Muscle of arm (tissue), 14 donors: ENCODE measurements at places on chromosomes 1 and 21.

GRCh38 chr1:28552758-28553663 lies at the start of gene TRNAU1AP:
Gene TRNAU1AP (plus strand): TSS chr1:28553085. CDS start chr1:28553111, 26 bp downstream.
- DNase-seq: peak; percentile 97

- peak; percentile 54 for DNase-seq
Measured at GRCh38 chr1:59699227-59699847, 115.4 kb upstream of the HOOK1 start.

DNA sequence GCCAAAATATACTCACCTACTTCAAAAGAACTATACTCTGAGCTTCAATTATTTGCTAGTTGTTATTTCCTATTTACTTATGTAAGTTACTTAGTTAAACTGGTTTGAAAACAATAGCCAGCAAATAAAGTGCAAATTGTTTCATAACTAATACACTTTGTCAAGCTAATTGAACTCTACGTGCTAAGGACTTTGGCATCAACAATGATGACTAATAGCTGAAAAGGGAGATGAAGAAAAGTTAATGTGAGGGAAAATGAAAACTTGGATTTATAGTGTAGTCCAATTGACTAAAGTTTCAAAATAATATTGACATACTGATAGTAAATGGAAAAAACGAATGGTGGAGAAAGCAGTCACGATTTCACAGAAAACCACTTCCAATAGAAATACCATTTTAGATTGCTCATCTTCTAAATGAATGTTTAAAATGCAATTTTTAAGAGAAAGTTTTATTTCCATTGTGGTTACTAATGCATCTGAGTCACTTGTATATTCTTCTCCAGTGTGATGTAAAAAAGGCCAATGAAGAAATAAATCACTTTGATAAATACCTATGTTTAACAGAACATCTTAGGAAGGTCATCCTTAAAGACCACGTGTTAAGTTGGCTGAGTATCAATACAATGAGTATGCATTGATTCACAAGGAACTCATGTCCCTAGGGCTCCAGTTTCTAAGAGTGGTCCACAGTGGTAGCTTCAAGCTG lies 455.2 kb downstream of the LTN1 start:
- no peak for DNase-seq

DNA sequence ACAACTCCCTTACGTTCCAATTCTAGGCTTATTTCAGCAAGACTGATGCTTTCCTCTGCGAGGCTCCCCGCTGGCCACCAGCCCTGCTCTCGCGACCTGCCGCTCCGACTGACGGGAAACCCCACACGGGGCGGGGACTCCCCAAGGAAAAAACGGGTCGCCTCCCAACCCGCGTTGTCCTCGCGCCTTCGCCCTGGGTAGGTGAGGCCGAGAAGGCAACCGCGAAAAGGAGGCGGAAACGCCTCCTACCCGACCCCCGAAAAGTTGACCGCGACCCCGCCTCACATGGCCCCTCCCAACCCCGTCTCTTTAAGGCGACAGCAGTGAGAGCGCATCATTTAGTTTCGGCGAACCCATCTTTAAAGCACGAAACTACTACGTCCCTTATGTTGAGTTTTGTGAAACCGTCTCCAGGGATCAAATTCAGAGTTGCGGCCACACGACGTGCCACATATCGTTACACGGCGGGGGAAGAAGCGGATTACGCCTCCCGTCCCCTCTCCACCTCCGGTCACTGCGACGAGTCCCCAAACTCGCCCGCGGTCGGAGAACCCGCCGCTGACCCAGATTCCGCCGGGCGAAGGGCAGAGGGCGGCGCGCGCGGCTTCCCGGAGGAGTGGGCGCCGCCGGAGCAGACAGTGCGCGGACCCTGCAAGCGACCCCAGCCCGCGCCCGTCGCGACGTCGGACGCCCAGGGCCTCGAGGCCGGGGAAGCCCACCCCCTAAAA lies 1.2 kb downstream of the ANP32E start:
- peak; percentile 86 for DNase-seq

DNA sequence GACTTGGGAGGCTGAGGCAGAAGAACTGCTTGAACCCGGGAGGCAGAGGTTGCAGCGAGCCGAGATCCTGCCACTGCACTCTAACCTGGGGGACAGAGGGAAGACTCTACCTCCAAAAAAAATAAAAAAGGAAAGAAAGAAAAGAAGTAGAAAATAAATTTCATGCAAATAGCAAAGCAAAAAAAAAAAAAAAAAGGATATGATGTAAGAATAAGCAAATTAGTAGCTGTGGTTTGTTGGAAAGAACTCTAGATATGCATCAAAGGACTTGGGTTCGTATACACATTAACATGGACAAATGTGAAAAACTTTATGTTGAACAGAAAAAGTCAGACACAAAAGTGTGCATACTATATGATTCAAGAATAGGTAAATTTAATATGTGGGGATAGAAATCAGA lies 11.9 kb downstream of the WASF2 start:
- no peak for DNase-seq

DNA sequence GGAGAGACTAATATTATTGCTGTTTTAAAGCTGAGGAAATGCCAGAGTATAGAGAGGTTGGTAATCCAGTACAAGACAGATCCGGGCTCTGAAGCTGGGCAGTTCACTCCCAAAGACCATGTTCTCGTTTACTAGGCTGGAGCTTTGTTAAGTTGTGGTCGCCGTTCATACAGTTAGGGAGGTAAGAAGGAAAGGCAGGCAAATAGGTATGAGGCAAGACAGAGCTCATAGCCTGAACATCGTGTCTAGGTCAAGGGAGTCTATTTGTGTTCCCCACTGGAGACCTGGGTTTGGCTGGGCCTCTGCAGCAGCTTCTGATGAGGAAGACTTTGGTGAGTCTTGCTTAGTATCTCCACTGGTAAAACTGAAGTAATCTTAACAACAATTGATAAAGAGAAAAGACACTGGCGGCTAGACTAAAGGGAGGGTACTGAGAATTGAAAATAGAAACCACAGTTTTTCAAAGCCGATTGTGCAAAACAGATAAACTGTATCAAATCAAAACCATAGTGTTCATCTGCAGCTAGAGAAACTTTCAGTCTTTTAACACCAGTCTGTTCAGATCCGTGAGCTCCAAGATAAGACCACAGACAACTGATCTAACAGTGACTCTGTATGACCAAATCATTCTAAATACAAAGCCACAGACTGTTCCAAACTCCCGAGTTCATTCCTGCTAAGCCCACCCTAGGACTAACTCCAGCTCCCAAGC lies 217.0 kb upstream of the FAM78B start:
- DNase-seq: no peak

GRCh38 chr1:230819976-230820375 lies 48.3 kb downstream of the C1orf198 start:
- no peak for DNase-seq

DNA sequence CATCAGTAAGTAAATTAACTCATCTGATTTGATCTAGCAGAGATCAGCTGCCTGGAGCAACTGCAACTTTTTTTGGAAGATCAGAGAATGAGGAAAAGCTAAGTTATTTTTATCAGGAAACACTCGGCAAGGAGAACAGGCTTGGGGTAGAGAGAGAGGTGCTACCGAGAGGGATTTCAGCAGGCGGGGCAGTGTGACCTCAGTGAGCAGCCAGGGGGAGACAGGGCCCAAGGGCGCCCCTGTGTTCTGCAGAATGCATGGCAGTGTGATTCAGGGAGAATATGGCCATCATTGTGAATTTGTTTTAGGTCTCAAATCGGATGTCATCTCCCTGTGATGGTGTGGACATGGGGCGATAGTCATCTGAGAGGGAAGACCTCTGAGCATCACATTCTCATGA lies 484.1 kb upstream of the VAMP3 start:
- no peak for DNase-seq

DNA sequence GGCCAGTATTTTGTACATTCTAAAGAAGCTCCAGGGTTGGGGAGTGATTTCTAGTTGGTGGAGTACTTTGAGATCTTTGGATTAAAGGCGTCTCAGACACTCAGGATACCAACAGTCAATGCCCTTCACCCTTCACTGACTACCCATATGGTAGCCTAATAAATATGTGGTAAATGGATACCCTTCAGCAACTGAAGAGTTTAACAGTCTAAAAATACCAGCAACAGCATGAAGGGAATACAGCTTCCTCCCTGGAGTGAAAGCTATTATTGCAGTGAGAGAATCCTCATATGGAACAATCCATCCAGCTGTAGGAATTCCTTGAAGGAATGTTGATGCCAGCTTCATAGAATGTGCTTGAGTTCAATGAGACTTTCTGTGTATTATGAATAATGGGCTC lies 26.8 kb downstream of the DNAJC11 start:
- DNase-seq: no peak

DNA sequence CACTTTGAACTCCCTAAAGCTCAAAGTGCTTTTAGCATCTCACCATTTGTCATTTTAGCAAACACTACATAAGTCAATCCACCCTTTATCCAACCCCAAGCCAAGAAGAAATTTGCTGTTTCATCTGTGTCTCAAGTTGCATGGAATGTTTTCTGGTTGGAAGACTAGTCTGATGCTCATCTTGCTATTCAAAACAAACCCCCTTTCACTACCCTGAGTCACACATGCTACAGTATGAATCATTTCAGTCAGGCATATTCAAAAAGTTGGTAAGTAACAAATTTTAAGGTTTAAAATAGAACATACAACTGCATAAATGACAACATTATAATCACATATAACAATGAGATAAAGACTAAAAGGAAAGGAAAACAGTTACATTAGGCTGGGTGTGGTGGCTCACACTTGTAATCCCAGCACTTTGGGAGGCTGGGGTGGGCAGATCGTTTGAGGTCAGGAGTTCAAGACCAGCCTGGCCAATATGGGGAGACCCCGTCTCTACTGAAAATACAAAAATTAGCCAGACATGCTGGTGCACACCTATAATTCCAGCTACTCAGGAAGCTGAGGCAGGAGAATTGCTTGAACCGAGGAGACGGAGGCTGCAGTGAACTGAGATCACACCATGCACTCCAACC lies 38.7 kb downstream of the DSTYK start:
- no peak for DNase-seq
